Central memory CD4-positive, alpha-beta T cell (primary cell): ENCODE measurements at places on chromosomes 12 and 14.
A peak's percentile ranks its signal among the peaks of the same experiment; 100 is the strongest.

DNA sequence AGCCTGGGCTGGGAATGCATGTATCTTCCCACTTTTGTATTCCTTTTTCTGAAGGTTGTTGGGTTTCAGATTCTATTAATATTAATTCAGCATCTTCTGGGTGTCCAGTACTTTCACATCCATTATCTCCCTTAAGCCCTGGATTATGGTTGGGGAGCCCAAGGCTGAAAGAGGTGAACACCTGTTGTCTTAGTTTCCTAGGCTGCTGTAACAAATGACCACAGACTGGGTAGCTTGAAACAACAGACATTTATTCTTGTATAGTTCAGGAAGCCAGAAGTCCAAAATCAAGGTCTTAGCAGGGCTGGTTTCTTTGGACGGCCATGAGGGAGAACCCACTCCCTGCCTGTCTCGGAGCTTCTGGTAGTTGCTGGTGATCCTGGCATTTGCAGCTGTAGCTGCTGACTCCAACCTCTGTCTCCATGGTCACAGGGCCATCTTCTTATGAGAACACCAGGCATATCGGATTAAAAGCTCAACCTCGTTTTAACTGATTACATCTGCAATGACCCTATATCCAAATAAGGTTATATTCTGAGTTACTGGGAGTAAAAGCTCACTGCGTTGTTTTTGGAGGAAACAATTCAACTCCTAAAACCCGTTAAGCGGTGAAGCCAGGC lies 68.2 kb upstream of the CLMN start:
- DNase-seq, result no peak

DNA sequence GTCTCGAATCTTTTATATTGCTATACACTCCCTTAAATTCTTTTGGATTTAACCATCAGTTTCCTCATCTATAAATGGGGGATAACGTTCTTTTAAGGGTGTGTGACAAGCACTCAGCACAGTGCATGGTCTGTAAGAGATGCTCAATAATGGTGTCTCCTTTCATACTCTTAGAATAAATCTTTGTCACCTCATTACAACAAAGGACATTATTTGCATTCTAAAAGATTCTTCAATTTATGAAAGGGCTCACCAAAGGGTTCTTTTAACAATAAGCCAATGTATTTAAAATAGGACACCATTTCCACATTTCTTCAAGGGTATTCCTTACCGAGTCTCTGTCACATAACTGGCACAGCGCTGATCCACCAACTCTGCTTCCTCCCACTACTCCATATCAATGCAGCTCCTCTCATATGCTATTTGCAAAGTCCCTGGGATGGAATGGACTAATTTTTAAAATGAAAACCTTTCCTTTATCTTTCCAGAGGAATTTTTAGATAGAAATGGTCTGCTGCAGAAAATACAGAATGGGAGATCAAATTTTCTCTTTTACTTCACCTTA lies 29.2 kb upstream of the RIC8B start:
- DNase-seq, result no peak

GRCh38 chr14:68970038-68970612 lies 9.0 kb downstream of the ACTN1 start:
- DNase-seq, result peak; percentile 80

GRCh38 chr12:65308601-65309071 lies 30.2 kb downstream of the MSRB3 start:
- no peak for DNase-seq

- DNase-seq, result no peak
Observed at GRCh38 chr12:65845751-65846537, 21.7 kb downstream of the HMGA2 start.

DNA sequence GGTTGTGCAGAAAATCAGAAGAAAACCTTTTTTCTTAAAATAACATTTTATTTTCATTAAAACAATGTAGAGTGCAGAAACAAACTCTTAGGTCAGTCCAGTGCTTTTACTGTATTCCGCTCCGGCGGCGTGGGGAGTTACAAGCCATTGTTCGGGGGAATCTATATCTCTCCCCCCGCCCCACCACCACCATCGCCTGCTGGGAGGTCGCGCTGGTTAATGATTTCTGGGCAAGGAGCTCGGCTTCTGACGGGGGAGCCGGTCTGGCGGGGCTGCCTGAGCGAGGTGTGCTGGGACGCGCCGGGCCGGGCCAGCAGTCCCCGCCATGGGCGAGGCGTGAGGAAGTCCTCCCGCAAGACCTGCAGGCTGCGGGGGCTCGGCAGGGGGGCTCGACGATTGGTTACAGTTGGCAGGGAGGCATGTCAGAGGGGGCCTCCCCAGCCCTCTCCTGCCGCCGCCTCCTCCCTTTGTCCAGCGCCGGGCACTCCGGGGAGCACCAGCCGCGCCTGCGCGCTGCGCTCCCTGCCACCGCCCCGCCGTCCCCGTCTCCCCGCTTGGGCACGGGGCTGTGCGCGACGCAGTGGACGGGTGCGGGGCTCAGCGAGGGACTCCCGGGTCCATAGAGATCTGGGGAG lies 1.0 kb upstream of the DUSP6 start:
- no peak for DNase-seq

- no peak for DNase-seq
Observed at GRCh38 chr14:48435221-48435620, 759.8 kb upstream of the MDGA2 start.

GRCh38 chr12:1919284-1919683 lies 832 bp upstream of the CACNA2D4 start:
- DNase-seq, result no peak

DNA sequence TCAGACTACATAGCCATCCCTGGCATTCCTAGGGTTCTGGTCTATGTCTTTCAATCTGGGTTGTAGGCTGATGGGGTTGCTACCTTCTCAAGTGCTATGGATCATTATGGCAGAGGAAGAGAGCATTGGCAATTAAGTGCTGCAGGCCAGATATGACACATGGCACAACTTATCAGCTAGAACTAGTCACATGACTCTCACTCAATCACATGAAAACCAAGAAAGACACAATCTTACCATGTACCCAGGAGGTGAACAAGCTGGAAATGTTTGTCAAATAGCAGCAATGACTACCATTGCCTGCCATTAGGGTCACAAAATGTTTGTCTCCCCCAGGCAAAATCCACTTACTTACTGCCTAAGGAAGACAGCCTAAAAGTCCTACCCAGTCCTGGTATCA lies 80.4 kb downstream of the GALNT8 start:
- DNase-seq, result no peak

DNA sequence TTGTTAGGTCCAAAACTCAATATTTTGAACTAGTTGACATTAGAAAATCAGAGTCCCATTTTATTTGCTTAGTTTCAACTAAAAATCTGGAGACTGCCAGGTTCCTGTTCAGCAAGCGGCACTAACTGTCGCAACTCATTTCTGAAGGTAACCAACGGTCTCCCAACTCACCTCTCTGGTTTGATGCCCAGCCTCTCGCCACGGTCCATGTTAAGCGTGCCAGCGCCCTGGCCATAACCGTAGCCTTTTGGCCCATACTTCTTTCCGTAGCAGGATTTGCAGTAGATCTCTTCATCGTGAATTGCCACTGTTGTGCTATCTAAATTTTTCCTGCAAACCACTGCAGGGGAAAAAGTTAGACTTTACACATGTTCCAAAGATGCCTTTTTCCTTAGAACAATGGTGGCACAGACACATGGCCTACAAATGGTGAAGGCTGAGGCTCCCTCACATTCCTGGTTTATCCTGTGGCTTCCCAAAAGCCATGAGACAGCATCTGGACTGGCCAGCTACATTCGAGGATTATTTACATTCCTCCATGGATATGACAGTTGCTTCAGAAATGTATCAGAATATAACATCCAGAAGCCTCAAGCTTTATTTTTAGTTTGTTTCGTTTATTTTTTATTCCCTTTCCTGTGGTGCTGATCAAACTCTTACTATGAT lies 15.7 kb downstream of the CSRP2 start:
- no peak for DNase-seq

- peak; percentile 22 for DNase-seq
Observed at GRCh38 chr14:53055003-53055402, 98.1 kb downstream of the DDHD1 start.

DNA sequence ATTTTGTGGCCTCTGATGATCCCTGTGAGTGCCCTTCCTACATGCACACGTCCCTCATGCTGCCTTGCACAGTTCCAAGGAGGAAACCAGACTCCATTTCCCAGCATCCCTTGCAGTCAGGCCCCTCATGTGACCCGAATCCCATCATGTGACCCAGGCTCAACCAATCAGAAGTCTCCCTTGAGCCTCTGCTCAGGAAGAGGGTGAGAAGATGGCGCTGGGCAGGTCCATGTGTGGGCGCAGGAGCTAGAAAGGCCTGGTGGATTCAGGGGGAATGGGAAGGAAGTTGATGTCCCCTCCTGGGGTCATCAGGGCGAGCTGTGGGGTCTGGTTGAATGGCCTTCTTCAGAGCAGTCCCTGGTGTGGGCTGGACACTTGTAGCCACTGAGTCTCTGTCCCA lies 240.5 kb downstream of the ADGRD1 start:
- DNase-seq, result no peak

GRCh38 chr12:131737150-131737827 lies 26.4 kb downstream of the SFSWAP start:
- no peak for DNase-seq

DNA sequence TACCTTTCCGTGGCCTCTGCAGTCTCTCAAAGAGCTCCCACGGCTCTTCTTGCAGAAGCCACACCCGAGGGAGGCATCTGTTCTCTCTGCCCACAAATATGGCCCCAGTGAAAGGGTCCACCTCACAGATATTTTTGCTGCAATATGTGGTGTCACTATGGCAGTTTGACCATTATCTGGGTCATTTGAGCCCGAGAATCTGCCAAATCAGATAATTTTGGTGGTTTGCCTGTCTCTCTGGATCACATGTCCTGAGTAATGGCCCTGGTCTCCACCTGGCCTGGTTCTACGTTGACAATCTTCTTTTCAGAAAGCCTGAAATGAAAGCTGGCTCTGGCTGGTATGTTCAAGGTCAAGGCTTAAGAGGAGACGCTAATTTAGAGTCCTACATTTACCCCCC lies 5.7 kb upstream of the WSCD2 start:
- no peak for DNase-seq

GRCh38 chr12:2282318-2282717 lies 229.5 kb downstream of the CACNA1C start:
- no peak for DNase-seq

- DNase-seq, result peak; percentile 37
Observed at GRCh38 chr14:97177016-97177415, 379.8 kb downstream of the VRK1 start.

DNA sequence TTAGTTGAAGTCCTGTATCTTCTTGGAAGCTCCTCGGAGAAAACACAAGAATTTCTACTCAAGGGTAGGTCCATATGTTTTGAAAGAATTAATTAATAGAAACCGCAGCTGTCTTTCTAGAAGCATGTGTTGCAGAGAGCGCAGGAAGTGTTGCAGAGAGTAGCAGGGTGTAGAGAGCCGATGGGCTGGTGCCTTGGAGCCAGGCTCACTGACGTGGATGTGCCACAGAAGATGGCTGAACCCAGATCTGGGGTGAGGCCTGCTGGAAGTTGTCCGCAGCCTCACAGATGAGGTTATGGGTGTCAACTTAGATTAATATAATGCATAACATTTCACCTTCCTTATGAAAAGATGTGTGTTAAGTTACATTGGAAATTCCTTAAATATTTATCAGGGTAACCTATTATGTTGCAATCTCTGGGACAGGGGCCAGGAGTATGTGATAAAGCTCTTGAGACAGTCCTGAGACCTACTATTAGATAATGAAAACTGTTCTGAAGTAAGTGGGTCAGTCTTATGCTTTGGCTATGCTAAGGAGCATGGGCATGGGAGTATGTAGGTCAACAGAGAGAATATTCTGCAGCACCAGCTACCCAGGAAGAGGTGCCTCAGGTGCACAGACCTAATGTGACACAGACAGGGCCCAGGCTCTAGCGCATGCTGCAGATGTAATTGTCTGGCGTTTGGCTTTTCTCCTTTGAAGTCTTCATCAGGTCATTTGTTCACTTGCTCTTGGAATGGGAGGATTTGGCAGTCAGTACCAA lies 973.3 kb downstream of the BCL11B start:
- peak; percentile 3 for DNase-seq

- peak; percentile 50 for DNase-seq
Observed at GRCh38 chr12:10153271-10154144, 18.4 kb downstream of the OLR1 start.

DNA sequence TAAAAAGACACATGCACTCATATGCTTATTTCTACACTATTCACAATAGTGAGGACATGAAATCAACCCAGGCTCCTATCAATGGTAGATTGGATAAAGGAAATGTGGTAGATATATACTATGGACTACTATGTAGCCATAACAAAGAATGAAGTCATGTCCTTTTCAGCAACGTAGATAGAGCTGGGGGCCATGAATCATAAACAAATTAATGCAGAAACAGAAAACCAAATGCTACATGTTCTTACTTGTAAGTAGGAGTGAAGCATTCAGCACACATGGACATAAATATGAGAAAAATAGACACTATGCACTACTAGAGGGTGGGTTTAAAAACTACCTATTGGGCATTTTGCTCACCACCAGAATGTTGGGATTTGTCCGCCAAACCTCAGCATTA lies 278.0 kb upstream of the MIS18BP1 start:
- DNase-seq, result no peak

DNA sequence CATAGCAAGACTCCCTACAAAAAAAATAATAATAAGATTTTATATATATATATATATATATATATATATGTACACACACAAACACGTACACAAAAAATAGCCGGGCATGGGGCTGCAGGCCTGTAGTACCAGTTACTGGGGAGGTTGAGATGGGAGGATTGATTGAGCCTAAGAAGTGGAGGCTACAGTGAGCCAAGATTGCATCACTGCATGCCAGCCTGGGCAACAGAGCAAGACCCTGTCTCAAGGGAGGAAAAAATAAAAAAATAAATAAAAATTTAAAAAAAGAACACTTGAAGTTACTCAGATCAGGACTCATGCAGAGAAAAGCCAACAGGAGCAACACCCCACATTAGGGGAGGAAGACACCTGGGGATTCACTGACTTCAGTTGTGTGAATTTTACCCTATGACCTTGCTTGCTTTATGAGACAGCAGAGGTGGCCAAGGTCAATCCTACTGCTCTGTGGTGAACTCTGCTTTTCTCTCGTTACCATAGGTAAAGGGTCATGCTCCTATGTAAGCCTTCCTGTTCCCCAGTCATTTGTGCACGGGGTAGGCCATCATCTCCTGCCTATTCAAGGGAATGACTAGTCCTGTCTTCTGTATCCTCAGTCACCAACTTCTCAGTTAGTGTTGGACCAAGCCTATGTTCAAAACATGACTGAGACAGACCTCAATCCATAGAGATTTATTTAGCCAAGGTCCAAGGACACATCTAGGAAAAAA lies 1119.8 kb upstream of the TMEM132C start:
- no peak for DNase-seq

DNA sequence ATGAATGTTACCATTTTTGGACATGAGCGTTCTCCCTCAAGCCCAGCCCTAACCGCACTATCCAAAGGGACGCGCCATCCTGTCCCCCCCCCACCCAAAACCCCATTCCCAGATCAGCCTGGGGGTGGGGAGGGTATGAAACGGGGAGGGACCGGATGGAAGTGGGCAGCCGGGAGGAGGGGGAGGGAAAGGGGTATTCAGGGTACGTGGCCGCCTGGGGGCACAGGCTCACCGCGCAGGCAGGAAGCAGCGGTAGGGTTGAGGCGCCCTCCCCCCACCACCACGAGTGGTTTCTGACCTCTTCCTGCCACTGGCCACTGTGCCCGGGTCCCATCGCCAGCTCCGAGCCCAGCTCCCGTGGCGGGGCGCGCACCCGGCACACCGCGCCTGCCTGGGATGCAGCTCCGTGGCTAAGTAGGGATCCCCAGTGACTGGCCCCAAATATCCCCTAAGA lies 1.4 kb downstream of the ACTN1 start:
- DNase-seq, result peak; percentile 42
